ENCODE measurements at places on chromosomes 11 and 22.

- no peak for DNase-seq
Observed at GRCh38 chr11:9899676-9900075, 235.8 kb downstream of the SWAP70 start.

- DNase-seq, result no peak
Observed at GRCh38 chr22:22009661-22010060, 27.1 kb upstream of the TOP3B start.

DNA sequence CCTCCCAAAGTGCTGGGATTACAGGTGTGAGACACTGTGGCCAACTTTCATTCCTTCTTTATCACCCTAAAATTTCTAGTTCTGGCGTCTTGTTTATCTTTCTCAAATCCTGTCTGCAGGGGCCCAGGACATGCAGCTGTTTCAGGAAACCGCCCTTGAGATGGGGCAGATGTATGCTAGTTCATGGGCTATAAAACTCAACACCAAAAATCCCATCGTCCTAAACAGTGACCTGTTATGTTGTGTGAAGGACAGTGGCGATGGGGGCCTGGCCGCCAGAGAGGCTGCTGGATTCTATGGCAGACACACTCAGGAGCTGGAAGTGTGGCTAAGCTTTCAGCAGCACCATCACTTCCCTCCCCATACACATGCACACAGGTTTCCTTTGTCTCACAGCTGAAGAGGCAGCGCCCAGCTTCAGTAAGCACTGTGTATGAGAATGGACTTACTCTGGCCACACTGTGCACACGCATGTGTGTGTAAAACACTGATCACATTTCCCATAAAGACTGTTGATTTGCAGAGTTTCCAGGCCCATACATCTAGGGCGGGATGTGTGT, 36.7 kb downstream of the MARK2 start:
- no peak for DNase-seq

DNA sequence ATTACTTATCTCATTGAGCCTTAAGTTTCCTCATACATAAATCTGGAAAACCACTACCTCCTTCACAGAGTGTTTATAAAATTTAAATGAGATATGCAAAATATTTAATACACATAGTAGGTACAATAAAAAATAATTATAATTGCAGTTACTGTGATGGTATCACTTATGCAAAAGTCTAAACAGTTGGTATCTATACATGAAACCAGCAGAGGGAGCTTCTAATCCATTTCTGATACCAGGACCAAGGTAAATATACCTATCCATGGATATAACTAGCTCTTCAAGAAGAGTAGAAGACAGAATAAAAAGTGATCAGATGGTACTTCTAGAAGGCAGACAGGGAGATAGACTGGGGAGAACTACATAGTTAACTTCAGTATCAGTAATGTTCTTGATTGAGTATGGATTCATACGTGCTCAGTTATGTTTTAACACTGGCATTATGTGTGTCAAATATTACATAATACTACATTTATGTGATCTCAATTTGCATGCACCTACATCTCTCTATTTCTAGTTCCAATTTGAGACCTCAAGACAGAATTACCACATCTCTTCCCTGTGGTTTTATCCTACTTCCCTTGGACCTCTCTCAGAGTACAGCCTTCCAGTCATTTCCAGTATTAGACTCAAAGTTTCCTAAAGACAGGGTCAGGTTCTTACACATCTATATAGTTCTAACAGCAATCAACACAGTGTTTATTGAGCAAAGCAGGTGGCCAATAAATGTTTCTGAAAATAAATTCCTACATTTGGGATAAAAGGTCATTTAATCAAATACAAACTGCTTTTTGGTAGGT, 13.7 kb upstream of the TSG101 start:
- DNase-seq, result no peak

- DNase-seq, result no peak
Observed at GRCh38 chr11:107752949-107753822, 41.3 kb upstream of the SLN start.

- no peak for DNase-seq
Observed at GRCh38 chr22:44024288-44024921, at the start of gene PARVB. TSS of gene PARVB (plus strand) at chr22:44024302. CDS start at chr22:44024340, 38 bp downstream.
